ENCODE measurements at places on chromosomes 1 and 21.

GRCh38 chr1:176460544-176461336 lies 2.2 kb upstream of the PAPPA2 start:
- no peak for DNase-seq

GRCh38 chr1:157112186-157112867 lies 12.7 kb upstream of the ETV3L start:
- DNase-seq: no peak

DNA sequence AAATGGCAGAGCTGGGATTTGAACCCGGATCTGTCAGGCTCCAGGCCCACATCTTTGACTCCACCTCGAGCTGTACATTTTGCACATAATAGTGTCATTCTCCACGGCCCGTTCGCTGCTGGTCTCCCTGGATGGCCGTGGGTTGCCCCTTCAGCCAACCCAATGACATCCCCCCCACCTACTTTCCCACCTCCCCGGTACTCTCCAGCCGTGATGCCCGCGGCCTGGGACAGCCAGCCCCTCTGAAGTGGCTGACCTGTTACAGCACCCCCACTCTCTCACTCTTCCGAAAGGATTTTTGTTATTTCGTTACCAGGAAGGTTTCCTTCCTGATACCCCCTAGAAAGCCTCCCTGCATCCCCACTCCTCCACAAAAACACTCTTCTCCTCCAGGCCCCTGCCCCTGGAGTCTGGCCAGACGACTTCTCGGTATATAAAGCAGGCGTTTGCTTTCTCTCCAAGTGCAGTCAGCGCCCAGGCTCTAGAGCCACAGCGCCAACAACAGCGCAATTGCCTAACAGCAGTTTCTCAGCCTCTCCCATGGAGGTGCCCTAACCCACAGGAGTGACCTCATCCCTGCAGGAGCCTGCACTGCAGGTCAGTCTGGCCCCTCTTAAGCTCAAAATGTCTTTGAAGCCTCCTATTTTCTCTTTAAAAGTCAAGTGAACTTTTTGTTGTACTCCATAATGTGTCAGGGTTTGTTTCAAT lies 14.5 kb upstream of the GJB5 start:
- no peak for DNase-seq

GRCh38 chr1:230424391-230425251 lies 1.5 kb downstream of the PGBD5 start:
- DNase-seq: no peak

GRCh38 chr1:80403471-80403893 lies 1397.0 kb upstream of the ADGRL4 start:
- DNase-seq: no peak

- DNase-seq: no peak
Observed at GRCh38 chr1:173300061-173301044, 93.2 kb upstream of the TNFSF4 start.

DNA sequence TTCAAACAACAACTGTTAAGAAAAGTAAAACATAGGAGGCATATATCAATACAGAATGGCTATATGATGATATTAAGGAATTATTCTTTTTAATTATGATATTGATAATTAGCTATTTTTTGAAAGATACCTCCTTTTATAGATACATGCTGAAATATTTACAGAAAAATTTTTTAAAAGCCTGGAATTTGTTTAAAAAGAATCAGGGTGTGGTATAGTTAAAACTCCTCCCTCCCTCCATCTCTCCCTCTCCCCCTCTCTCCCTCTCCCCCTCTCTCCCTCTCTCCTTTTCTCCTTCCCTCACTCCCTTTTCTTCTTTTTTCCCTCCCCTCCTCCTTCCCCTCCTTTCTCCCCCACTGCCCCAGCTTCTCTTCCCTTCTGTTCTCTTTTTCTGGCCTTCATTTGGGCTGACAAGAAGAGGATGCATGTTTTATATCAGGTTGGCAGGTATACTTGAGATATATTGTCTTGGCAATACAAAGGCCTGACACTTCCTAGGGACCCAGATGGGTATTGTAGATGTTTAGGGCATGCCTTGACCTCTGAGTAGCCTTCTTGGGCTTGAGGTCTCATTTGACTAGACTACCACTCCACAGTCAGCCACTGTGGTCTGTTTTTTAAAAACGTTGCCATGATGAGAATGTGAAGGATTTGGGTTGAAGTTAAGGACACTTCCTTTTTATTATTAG lies 124.5 kb downstream of the FGGY start:
- no peak for DNase-seq

GRCh38 chr1:156652131-156652991 lies 10.4 kb downstream of the BCAN start:
- no peak for DNase-seq

- no peak for DNase-seq
Observed at GRCh38 chr1:30153743-30154449, 569.5 kb downstream of the MATN1 start.

DNA sequence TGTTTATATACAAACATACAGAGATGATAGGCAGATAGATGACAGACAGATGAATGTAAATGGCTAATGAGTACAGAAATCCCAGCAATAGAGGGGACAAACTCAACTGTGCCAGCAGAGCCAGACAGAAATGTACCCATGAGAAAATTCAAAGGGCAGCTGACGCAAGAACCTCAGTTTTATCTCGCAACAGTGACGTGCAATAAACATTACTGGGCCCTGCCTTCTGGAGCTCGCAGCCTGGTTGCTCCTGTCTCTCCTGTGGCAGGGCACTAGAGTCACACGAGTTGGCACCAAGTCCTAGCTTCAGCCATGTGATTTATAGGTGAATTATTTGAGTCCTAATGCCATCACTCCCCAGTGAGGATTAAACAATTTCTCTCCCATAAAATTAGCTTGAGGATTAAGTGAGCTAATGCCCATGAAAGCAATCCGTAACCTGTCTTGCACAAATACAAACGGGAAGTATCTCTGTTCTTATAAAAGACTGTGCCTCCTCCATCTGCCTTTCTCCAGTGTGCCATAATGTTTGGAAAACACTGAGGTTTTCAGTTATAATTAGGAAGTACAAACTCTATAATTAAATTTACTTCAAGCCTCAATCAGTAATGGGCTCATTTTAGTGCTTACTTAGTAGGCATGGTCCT lies 50.7 kb downstream of the VAV3 start:
- DNase-seq: no peak

GRCh38 chr1:81432059-81432458 lies 368.7 kb upstream of the ADGRL2 start:
- no peak for DNase-seq

- no peak for DNase-seq
Observed at GRCh38 chr1:85850238-85850637, 142.0 kb upstream of the ZNHIT6 start.

- no peak for DNase-seq
Observed at GRCh38 chr1:155197901-155198546, 9.7 kb downstream of the THBS3 start.

GRCh38 chr1:232194424-232194823 lies 435.5 kb downstream of the SIPA1L2 start:
- no peak for DNase-seq

GRCh38 chr1:221743416-221744208 lies 1.7 kb upstream of the DUSP10 start:
- DNase-seq: no peak

- no peak for DNase-seq
Observed at GRCh38 chr1:185421485-185422107, 104.6 kb upstream of the IVNS1ABP start.

GRCh38 chr1:83854456-83854855 lies 144.5 kb downstream of the TTLL7 start:
- no peak for DNase-seq

- DNase-seq: no peak
Observed at GRCh38 chr1:91171898-91172297, 150.1 kb upstream of the ZNF644 start.

GRCh38 chr21:28705616-28706015 lies 287.1 kb downstream of the LTN1 start:
- DNase-seq: no peak

- no peak for DNase-seq
Observed at GRCh38 chr1:167720965-167721616, 691 bp upstream of the MPZL1 start.

DNA sequence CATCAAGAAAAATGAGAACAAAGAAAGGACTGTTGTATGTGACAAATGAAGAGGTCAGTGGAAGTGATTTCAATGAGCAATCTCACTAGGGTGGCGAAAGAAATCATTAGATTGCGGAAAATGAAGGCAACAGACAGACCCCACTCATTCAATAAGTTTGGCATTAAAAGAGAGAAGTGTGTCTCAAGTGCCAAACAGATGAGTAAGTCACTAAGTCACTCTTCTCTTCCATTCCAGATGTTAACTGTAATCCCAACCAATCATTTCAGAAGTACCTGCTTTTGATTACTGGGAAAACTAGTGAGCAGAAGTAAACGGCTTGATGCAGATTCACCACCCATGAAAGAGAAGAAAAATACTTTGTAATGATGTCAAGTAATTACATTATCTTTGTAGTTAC lies 144.3 kb upstream of the PRMT6 start:
- no peak for DNase-seq

DNA sequence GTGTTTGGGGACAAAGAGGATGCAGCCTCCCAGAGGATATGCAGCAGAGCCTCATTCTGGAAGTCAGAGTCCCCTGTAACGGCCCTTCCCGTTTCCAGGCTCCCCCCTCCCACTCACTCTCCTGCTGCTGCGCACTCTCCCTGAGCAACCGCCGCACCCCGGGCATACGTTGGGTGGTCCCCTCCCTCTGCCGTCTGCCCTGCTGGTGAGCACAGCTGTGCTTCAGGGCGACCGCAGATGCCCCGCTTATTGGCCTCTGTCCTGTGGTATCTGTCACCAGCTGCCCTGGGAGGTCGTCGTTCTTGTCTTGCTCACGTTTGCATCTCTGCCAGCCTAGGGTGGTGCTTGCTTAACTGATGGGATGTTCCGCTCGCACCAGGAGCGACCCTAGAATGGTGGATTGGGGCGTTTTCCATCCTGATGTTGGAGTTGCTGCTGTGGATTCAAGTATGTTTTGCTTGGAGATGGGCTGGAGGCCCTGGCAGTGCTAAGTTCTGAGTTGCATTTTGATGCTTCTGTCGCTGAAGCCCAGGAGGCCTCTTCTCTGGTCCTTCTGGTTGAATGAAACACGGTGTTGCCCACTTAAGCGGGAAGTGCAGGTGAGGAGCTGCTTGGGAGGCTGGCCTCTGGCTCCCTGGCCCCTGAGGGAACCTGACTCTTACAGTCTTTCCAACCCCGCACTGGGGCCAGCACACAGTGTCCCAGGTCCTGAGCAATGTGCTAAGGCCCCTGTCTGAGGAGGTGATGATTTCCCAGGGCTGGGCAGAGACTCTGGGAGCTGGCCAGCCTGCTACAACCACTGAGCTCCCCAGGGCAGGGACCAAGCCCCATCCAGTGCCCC lies 3.2 kb downstream of the TMEM201 start:
- no peak for DNase-seq

GRCh38 chr1:211377539-211378450 lies 51.2 kb downstream of the TRAF5 start:
- no peak for DNase-seq

GRCh38 chr1:2645143-2645542 lies 12.3 kb upstream of the MMEL1 start:
- no peak for DNase-seq

DNA sequence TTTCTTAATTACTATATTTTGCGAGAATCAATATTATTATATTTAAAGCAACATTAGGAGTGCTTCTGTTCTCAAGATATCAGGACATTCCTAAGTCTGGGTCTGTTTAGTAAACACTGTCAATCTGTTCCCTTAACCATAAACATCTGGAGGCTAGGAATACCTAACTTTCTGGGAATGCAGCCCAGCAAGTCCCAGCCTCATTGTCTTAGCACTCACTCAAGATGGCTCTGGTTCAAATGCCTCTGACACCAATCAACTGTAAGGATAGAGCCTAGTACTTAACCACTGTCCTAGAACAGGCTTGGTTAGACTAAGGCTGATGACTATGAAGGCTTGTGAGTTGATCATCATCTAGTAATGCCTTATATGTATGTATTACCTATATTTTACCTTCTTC lies 61.5 kb downstream of the TNN start:
- no peak for DNase-seq

GRCh38 chr1:165114022-165114888 lies 242.3 kb downstream of the LMX1A start:
- DNase-seq: no peak

DNA sequence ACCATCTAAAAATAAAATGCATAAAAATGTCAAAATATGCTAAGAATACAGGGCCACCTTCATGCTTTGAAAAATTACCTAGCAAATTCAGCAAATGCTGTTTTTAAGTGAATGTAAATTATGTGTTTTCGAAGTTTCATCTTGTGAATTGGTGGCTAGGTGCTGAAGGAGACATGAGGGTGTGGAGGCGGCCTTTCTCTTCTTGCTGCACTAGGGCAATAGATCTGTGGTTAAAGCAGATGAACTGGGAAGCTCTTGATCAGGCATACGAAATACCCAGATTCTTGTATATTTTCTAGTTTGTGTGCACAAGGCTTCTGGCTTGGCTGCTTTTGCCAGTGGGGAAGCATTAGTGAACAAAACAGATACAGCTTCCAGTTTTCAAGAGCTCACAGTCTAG lies 224.5 kb downstream of the ST6GALNAC3 start:
- no peak for DNase-seq

DNA sequence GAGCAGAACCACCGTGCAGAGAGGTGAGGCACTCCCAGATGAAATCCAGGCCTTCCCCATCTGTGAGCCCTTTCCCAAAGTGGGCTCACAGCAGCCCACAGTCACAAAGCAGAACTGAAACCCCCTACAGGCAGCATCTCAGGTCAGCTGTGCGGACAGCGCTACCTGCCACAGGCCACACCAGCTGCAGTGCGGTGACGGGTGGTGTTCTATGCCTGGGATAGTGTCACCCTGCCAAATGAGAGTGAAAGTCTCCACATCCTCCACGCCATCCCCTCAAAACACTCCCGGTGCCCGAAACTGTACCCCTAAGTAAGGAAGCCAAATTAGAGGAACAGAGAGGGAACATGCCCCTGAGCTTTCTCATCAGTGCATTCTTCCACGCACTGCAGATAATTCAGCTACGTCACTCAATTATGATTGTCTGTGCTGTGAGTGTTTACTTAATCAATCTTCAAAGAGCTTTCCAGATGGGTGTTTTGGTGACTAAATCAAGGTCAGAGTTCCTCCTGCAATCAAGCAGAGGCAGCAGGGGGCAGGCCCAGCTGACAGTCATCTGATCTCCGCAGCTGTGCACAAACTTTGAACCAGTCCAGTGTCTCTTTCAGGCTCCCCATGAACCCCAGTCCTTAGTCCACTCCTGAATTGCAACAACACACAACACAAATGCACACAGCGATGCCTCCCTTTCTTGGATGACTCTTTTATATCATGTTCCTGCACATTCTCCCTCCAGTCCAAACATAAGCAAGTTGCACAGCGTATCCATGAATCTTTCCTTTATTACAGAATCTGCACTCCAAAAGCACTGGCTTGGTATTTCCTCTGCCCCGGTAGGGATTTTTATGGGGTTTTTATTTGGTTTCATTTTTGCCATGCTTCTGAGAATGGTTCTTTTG lies 150.0 kb downstream of the TOMM20 start:
- DNase-seq: peak; percentile 68

GRCh38 chr1:6465461-6466005 lies 440 bp downstream of the TNFRSF25 start:
- peak; percentile 51 for DNase-seq

DNA sequence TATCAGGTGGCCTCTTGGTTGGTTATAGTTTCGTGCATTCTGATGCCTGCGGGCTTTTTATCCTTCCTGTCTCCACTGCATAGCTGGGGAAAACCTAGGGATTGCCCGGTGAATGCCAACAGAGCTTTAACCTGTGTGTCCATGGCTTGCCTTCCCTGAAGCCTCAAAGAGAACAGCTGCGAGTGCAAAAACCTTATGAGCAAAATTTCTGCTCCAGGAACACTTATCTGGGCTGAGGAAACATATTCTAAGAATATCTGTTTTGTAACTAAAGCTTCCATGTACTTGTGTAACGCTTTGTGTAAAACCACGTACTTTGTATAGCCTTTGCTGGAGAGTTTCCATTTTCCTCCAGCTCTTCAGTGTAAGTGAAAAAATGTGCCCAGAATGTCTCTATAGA lies 7.2 kb downstream of the CNST start:
- DNase-seq: no peak

Measured in CD8-positive, alpha-beta T cell (primary cell).